Activated CD4-positive, alpha-beta T cell treated with anti-CD3 and anti-CD28 coated beads, Interleukin-10, Interleukin-2, amounts not matched to agents 100 ng/mL and 50 ng/mL, durations not matched to agents 16 hours and 8 hours (primary cell): ENCODE measurements at places on chromosomes 4 and X.

DNA sequence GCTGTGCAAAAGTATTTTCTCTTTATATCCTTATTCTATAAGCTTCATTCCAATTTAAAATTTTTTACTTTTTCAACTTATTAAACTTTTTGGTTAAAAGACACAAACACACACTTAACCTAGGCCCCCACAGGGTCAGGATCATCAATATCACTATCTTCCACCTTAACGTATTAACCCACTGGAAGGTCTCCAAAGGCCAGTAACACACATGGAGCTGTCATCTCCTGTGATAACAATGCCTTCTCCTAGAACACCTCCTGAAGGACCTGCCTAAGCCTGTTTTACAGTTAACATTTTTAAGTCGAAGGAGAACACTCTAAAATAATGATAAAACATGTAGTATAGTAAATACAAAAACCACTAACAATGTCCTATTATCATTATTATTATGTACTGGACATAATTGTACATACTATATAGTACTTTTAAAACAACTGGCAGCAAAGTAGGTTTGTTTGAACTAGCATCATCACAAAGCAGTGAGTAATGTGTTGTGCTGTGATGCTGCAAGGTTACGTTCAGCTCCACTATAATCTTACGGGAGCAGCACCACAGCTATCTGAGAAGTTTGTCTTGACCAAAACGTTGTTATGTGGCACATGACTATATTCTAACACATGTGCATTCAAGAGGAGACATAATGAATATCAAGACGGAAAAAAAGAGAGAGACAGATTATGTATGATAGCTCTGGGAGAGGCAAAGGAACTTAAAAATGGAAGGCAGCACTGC lies 33.7 kb downstream of the DHX15 start:
- DNase-seq: no peak

GRCh38 chr4:166003811-166004210 lies 130.8 kb downstream of the TLL1 start:
- no peak for DNase-seq

DNA sequence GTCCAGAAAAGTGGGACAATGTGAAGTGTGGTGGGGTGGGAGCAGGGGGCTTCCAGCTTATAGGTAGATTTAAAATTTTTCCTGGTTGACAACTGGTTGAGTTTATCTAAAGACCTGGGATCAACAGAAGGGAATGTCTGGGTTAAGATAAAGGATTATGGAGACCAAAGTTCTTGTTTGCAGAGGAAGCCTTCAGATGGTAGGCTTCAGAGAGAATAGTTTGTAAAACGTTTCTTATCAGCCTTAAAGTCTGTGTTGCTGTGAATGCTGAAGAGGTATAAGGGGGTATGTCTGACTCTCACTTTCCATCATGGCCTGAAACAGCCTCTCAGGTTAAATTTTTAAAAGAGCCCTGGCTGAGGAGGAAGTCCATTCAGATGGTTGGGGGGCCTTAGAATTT lies 20.5 kb downstream of the MGST2 start:
- DNase-seq: no peak

DNA sequence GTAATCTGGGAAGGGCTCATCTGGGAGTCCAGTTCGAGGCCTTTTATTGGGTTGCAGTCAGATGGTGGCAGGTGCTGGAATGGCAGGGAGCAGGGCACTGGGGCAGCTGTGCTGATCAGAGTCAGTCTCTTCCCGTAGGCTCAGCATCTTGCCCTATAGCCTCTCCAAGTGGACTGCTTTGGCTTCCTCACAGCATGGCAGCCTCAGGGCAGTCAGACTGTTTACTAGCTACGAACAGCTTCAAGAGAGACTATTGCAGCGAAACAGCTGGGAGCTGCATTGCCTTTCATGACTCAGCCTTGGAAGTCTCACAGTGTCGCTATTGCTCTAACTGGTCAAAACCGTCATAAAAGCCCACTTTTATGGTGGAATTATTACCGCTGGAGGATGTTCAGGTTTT lies 26.8 kb upstream of the DUSP21 start:
- DNase-seq: no peak

DNA sequence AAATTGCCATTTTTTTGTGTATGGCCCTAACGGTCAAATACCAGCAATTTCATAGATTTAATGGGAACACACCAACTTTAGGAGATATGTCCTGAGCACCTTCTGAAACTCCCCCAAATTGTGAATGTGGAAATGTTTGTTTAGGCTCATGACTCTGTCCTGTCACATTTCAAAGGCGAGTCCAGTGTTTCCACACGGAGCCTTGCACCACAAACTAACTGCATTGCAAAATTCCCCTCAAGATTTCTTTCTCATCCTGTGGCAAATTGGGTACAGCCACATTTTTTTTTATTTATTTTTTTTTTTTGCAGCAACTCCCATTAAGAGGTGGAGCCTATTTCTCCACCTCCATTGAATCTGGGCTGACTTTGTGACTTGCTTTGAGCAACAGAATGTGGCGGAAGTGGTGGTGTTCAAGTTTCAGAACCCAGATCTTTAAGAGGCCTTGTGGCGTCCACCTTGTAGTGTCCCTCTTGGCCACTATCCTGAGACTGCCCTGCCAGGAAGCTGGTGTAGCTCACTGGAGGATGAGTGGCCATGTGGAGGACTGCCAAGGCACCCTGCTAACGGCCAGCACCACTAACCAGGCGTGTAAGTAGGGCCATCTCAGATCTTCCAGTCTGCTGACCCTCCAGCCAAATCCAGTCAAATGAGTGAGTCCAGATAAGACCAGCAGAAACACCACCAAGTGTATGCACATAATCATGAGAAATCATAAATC lies 172.4 kb upstream of the SCML1 start:
- DNase-seq: no peak

DNA sequence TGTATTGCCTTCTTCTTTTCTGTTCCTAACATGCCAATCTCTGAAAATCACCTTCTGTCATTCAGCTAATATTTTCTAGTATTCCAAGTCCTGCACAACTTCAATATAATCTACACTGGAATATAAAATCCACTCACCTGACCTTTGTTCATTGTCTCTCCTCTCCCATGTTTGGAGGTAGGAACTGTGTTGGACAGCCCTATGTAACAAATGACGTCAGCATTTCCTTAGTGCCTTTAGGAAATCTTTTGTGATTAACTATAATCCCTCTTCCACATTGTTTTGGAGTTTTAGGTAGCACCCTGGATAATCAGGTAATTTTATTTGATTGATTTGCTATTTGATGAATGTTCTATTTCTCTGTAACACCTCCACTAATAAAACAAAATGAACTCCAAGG lies 814.8 kb upstream of the PRKX start:
- DNase-seq: no peak

DNA sequence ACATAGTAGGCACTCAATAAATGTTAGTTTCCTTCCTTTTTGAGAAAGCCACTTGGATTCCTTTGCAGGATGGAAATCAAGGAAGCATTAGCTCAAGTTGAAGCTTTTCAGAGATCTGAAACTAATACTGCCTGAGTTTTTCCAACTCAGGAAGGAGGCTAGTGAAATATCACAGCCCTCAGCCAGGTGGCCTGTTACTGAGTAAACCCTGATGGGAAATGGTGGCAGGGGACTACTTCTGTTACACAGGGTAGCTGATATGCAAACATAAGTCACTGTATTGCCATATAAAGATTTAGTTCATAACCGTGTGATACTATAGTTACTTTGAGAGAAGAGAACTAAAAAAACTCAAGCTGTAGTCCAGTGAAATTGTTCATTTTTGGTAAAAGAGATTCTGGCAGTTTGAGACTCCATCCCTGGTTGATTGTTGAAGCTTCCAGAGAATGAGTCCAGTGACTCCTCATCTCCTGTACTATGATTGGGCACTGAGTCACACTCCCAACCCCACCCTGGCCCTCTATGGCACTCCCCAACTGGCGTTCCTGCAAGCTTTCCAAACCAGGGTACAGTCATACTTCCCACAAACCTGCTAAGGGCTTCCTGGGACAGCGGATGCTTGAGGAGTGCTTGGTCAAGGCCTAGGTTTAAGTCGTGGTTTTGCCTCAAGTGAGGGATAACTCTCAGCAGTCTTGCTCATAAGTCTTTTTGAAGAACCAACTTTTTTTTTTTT lies 81.8 kb downstream of the MID1IP1 start:
- no peak for DNase-seq

GRCh38 chr4:158590306-158590705 lies 68.6 kb downstream of the RXFP1 start:
- DNase-seq: no peak

DNA sequence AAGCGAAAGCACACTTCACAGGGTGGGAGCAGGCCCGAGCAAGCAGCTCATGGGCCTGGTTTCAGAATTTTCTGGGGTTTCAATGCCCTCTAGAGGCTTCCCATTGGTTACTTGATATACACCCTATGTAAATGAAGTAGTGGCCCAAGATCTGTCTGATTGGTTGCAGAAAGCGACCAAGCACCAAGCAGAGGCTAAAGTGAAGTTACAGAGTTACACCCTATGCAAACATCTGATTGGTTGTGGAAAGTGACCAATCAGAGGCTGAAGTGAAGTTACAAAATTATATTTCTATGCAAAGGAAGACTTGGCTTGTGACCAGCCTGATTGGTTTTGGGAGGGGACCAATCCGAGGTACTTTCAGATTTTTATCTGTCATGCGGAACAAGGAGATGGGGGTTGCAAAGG lies 8.2 kb downstream of the FHIP1A start:
- no peak for DNase-seq

DNA sequence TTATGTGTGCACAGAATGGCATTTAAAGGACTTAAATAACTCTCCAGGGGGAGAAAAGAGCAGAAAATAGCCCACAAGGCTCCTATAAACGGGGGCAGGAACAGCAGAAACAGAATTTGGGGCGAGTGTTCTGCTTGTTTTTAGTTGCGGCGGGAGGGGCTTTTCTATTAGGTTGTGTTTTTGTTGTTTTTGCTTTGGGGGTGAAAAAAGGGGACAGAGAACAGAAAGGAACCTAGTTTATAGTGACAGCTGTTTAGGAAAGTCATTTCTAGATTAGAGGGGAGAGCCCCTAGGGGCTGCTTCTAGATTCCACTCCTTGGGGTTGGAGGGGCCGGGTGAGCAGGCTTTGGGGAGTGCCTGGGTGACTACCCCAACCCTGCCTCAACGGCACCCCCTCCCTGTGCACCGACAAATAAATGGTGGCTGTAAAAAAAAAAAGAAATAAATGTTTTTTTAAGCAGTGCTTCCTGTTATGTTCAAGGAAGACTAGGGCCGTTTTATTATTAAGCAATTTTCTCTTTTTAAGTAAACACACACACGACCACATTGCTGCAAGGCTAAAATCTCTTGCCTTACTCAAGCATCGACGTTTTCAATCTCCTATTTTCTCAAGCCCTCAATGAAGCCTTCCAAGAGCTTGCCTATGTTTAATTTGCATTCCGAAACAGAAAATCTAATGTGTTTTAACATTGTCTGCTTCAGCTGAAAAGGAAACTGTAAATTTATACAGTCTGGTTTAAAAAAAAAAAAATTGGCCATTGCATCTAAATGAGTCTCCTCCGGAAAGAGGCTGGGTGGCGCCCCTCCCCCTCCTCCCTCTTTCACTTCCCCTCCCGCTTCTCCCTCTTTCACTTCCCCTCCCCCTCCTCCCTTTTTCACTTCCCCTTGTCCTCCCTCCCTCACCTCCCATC lies 123.3 kb upstream of the TBL1X start:
- peak; percentile 81 for DNase-seq

DNA sequence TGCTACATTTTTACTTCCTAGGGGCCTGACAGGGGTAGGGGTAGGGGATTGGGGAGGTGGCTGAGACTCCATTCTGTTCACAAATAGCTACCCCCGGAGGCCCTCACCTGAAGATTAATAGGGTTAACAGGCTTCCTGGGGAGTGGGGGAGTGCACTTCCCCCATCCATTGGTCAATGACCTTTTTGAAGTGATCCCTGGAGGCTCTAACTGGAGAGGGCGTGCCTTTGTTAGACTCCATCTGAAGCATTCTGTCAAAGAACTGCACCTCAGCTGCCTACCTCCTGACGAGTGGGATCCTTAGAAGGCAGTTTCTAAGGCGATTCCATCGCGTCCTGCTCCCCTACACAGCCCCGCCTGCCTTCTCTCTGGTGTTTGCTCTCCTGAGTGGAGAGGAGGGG lies 10.0 kb upstream of the MTM1 start:
- DNase-seq: no peak

- DNase-seq: no peak
Observed at GRCh38 chr4:80694171-80694570, 336.3 kb upstream of the BMP3 start.

DNA sequence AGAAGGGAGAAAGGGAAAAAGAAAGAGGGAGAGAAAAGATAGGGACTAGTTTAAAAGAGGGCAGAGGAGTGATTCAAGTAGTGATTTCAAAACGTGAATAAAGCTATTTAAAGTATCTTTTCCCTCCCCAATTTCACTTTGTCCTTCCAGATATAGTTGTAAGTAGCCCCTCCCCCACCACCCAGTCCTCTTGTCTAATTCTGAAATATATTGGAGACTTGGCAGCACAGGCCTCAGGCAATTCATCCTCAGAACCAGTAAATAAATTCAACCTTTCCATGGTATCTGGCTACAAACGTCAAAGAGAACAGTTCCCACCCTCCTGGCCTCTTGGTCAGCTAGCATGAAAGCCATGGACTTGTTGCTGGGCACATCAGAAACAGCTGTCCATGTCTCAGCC lies 169.5 kb upstream of the SCML1 start:
- no peak for DNase-seq

- no peak for DNase-seq
Observed at GRCh38 chr4:71232056-71232430, 106.8 kb upstream of the SLC4A4 start.

- DNase-seq: no peak
Observed at GRCh38 chr4:79540143-79540542, 132.1 kb upstream of the GK2 start.

GRCh38 chr4:38366456-38366855 lies 297.5 kb upstream of the KLF3 start:
- no peak for DNase-seq

DNA sequence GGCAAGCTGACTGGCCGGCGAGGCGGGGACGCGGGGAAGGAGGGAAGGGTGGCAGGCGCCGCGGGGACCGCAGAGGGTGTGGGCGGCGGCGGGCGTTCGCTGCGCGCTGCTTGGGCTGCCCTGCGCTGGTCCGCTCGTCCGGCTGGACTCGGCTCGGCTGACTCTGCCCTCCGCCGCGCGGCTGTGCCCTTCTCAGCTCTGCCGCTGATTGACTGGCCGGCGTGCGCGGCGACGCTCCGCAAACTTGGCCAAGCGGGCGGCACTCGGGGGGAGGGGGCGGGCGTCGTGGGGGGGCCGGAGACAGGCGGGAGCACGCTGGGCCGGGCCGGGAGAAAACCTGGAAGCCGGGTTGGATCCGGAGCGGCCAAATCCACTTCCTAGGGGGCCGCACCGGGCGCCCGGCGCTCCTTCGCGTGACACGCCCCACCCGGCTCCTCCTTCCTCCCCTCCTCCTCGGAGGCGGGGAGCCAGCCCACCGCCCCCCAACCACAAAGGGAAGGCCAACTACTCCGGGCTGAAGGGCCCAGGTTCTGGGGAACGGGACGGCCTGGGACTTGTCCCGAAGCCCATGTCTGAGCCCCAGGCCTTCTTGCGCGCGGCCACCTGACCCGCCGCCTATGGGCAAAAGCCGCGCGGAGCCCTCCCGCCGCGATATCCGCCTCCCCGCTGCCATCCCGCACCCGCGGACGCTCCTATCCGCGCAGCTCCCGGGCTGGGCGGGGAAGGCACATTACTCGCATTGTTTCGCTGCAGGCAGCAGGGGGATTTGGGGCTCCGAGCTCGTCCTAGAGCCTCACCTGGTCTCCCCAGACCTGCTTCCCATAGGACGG lies at the start of gene GPC4:
TSS of gene GPC4 (minus strand) at position 214 of the 830 bp plus-strand sequence. CDS start 524 bp downstream, outside the sequence.
- no peak for DNase-seq

- peak; percentile 58 for DNase-seq
Observed at GRCh38 chr4:22071749-22072148, 123.2 kb upstream of the KCNIP4 start.
